ENCODE measurements at places on chromosomes 12 and 14. TPM values are rescaled to one million over a fixed set of nuclear protein-coding genes. Genes with fewer than 3 reads are reported as not detected.

Gene RERGL
- total RNA-seq = 9.0 TPM

Gene HHIPL1
- 10.0 TPM for total RNA-seq

Gene SNAPC1
- total RNA-seq = 8.6 TPM

Gene CMTM5
- total RNA-seq = not detected

Gene RIPK3
- total RNA-seq = 17.9 TPM

Gene HOXC4
- total RNA-seq = 1.2 TPM

Gene CLIP1
- 180 TPM for total RNA-seq

- no peaks in the 10 kb centered on the region for H3K4me1 ChIP-seq
- H3K4me3 ChIP-seq = no peak overlapping the region
- no peaks in the 10 kb centered on the region for H3K36me3 ChIP-seq
- DNase-seq = no peak
- no peak overlapping the region for H3K27ac ChIP-seq
- no peaks in the 10 kb centered on the region for H3K27me3 ChIP-seq
Measured at GRCh38 chr14:106228541-106229158, 702.3 kb downstream of the TMEM121 start.

DNA sequence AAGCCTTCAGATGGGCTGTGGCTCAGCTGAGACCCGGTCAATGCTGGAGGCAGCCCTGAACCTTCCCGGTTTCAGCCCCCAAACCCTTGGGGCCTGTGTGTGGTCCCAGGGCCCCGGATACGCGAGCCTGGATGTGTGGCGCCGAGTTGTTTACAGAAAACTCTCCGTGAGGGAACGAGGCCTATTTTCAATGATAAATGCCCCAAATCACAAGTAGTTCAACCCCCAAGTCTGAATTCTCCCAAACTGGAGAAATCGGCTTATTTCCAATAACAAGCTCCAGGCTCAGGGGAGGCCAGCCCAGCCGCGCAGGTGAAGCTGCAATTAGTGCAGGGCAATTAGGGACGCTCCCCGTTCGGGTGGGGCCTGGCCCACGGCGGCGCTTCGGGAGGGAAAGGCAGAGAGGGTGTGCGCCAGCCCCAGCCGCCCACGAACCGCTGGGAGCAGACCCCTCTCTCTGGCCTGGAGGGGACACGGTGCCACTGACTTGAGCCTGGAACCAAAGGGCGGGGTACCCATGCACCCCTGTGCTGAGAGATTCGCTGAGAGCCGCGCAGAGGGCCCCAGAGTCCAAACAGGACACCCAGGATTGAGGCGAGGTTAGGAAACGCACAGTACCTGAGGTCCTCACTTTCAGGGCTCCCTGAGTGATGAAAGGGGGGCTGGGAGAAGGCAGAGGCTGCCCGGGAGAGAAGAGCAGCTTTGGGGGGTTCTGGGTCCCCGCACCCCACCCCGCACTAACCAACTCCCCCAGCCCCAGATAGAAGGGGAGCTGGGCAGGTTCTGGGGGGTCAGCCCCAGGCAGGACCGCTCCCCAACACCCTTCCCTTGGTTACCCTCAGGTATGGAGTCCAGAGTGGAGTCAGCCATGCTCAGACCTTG, 14.2 kb upstream of the ANKRD9 start:
- H3K27ac ChIP-seq = peak overlapping the region; percentile 13
- peak overlapping the region; percentile 76 for H3K4me3 ChIP-seq
- H3K27me3 ChIP-seq = no peaks in the 10 kb centered on the region
- no peak for DNase-seq

DNA sequence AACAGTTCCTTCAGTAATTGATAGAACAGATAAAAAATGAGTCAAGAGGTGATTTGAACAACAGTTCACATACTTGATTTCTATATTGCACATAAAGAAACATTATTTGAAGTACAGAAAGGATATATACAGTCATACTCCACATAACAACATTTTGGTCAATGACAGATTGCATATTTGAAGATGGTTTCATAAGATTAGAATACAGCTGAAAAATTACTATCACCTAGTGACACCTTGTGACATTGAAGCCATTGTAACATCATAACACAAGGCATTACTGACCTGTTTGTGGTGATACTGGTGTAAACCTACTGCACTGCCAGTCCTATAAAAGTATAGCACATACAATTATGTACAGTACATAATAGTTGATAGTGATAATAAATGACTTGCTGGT, 43.1 kb upstream of the ABCC9 start:
- no peak overlapping the region for H3K27ac ChIP-seq
- H3K4me3 ChIP-seq = no peak overlapping the region
- DNase-seq = no peak
- H3K36me3 ChIP-seq = no peaks in the 10 kb centered on the region
- peaks cover 11% of the 10 kb centered on the region for H3K4me1 ChIP-seq

- no peak overlapping the region for H3K27ac ChIP-seq
- peaks cover 16% of the 10 kb centered on the region for H3K4me1 ChIP-seq
- H3K4me3 ChIP-seq = no peak overlapping the region
- no peak for DNase-seq
- no peaks in the 10 kb centered on the region for H3K27me3 ChIP-seq
- H3K36me3 ChIP-seq = no peaks in the 10 kb centered on the region
Measured at GRCh38 chr14:72503696-72504368, 390.1 kb downstream of the DPF3 start.

GRCh38 chr12:97645726-97646125, 183.1 kb downstream of the RMST start:
- DNase-seq = no peak
- no peak overlapping the region for H3K4me3 ChIP-seq
- H3K27me3 ChIP-seq = no peaks in the 10 kb centered on the region
- H3K36me3 ChIP-seq = no peaks in the 10 kb centered on the region
- H3K27ac ChIP-seq = no peak overlapping the region

- H3K27me3 ChIP-seq = no peaks in the 10 kb centered on the region
- no peaks in the 10 kb centered on the region for H3K4me1 ChIP-seq
- H3K36me3 ChIP-seq = no peaks in the 10 kb centered on the region
Measured at GRCh38 chr12:1552171-1552570, 42.2 kb downstream of the FBXL14 start.

DNA sequence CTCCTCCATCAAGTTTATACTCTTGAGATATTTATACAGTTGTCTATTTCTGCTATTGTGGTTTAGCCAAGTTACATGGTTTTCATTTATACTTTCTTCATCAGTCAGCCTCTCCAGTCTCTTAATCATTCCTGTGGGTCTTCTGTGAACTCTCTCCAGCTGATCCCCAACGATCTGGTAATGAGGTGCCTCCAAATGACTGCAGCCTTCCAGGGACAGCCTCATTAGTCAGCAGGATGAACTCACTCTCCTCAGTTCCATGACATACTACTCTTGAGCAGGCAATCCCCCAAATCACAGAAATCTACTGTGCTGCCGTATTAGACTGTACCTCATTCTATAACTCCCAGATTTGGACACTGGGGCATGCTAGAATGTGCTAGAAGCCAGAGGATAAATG, 15.3 kb downstream of the AREL1 start:
- peaks cover 2% of the 10 kb centered on the region for H3K4me1 ChIP-seq
- no peaks in the 10 kb centered on the region for H3K27me3 ChIP-seq
- H3K36me3 ChIP-seq = no peaks in the 10 kb centered on the region
- H3K4me3 ChIP-seq = no peak overlapping the region
- H3K27ac ChIP-seq = no peak overlapping the region

- no peaks in the 10 kb centered on the region for H3K27me3 ChIP-seq
- H3K4me1 ChIP-seq = no peaks in the 10 kb centered on the region
- H3K27ac ChIP-seq = no peak overlapping the region
Measured at GRCh38 chr12:17062267-17063036, 456.5 kb upstream of the LMO3 start.

- H3K4me1 ChIP-seq = no peaks in the 10 kb centered on the region
- H3K4me3 ChIP-seq = no peak overlapping the region
- no peaks in the 10 kb centered on the region for H3K27me3 ChIP-seq
- no peak for DNase-seq
Measured at GRCh38 chr12:49932023-49932422, 18.5 kb upstream of the AQP2 start.

GRCh38 chr14:96739200-96739910, 57.8 kb upstream of the VRK1 start:
- H3K27ac ChIP-seq = no peak overlapping the region
- peaks cover 9% of the 10 kb centered on the region for H3K4me1 ChIP-seq
- H3K36me3 ChIP-seq = no peaks in the 10 kb centered on the region
- DNase-seq = no peak
- no peak overlapping the region for H3K4me3 ChIP-seq
- H3K27me3 ChIP-seq = peaks cover 9% of the 10 kb centered on the region

DNA sequence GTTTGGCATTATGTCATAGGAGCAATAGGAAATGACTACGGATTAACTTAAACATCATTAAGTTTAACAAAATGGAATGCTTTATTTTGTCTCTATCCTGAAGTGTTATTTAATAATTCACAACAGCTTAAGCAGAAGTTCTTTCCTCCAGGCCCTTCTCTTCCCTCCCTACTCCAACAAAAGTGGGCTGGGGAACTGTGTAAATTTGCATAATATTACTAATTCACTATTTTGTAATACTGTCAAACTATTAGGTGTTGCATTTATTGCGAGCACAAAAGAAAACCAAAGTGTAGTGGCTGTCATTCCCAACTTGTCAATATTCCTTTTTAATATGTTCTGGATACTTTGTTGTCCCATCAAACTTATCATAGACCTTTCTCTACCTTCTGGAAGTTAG, 69.8 kb downstream of the ATG14 start:
- H3K4me3 ChIP-seq = no peak overlapping the region
- no peak for DNase-seq
- no peaks in the 10 kb centered on the region for H3K4me1 ChIP-seq
- no peaks in the 10 kb centered on the region for H3K36me3 ChIP-seq
- H3K27ac ChIP-seq = no peak overlapping the region

DNA sequence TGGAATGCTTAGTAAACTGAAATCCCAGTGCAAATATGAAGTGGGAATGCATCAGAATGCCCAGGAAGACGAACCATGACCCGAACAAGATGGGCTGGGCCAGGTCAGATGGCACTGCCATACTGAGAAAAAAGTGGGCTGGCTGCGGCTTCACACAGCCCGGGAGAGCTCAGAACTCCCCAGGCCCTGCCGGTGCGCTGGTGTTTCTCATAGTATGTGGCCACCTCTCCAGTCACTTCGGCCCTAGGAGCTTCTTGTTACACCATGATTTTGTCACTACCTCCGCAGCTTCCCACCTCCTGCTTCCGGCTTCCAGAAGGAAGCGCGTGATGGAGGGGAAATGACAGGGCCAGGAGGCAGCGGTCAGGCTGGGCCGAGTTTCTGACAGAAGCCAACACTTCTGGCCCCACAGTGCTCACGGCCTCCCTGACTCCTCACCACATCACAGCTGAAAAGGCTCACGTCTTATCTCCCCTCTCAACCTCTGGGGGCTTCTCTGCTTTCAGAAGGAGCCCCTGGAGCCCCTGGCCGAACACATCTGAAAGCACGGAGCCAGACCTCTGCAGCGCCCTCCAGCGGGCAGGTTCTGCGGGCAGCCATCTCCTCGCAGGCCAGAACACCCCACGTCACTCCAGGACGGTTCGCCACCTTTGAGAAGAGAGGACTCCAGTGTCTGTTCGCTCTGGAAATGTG, 30.7 kb downstream of the DAD1 start:
- DNase-seq = no peak
- H3K4me1 ChIP-seq = peaks cover 4% of the 10 kb centered on the region
- H3K4me3 ChIP-seq = no peak overlapping the region
- no peaks in the 10 kb centered on the region for H3K36me3 ChIP-seq

GRCh38 chr12:124292385-124292784, 2.5 kb upstream of the RFLNA start:
- H3K36me3 ChIP-seq = no peaks in the 10 kb centered on the region
- H3K4me3 ChIP-seq = no peak overlapping the region
- H3K4me1 ChIP-seq = peaks cover 24% of the 10 kb centered on the region
- no peaks in the 10 kb centered on the region for H3K27me3 ChIP-seq

- peaks cover 19% of the 10 kb centered on the region for H3K36me3 ChIP-seq
- no peak overlapping the region for H3K4me3 ChIP-seq
- H3K4me1 ChIP-seq = peaks cover 9% of the 10 kb centered on the region
- no peaks in the 10 kb centered on the region for H3K27me3 ChIP-seq
- no peak for DNase-seq
Measured at GRCh38 chr14:75132382-75133086, 5.7 kb upstream of the NEK9 start.

- no peaks in the 10 kb centered on the region for H3K36me3 ChIP-seq
- H3K27ac ChIP-seq = no peak overlapping the region
- H3K27me3 ChIP-seq = no peaks in the 10 kb centered on the region
- H3K4me1 ChIP-seq = peaks cover 8% of the 10 kb centered on the region
- H3K4me3 ChIP-seq = peak overlapping the region; percentile 61
Measured at GRCh38 chr12:52690351-52691075, 10.3 kb upstream of the KRT1 start.

- H3K36me3 ChIP-seq = no peaks in the 10 kb centered on the region
- no peak overlapping the region for H3K27ac ChIP-seq
- H3K27me3 ChIP-seq = no peaks in the 10 kb centered on the region
- H3K4me3 ChIP-seq = no peak overlapping the region
- no peaks in the 10 kb centered on the region for H3K4me1 ChIP-seq
- DNase-seq = no peak
Measured at GRCh38 chr12:28973491-28973890, 175.6 kb upstream of the FAR2 start.

GRCh38 chr12:120981407-120981941, 3.1 kb downstream of the HNF1A start:
- no peak overlapping the region for H3K27ac ChIP-seq
- no peak for DNase-seq
- no peaks in the 10 kb centered on the region for H3K36me3 ChIP-seq
- H3K27me3 ChIP-seq = no peaks in the 10 kb centered on the region

DNA sequence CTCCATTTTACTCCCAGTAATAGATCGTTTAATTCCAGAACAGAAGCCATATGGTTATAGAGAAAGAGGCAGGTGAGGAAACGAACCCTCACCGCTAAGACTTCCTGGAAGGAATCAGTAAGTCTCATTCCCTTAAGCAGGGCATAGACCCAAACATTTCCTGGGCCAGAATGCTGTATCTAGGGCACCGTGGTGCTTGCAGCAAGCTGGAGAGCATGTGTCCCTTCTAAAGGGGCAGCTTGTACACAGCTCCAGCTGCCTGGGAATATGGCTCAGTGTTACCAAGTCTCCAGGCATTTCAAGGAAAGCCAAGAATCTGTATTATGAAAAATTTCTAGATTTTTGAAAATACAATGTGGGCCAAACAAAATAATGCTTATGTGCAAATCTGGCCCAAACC, 73.4 kb downstream of the PPM1H start:
- no peaks in the 10 kb centered on the region for H3K36me3 ChIP-seq
- peak overlapping the region; percentile 41 for H3K4me3 ChIP-seq
- H3K27ac ChIP-seq = peak overlapping the region; percentile 32
- DNase-seq = no peak
- H3K27me3 ChIP-seq = no peaks in the 10 kb centered on the region

- no peak for DNase-seq
- H3K27me3 ChIP-seq = no peaks in the 10 kb centered on the region
- no peaks in the 10 kb centered on the region for H3K4me1 ChIP-seq
- peaks cover 92% of the 10 kb centered on the region for H3K36me3 ChIP-seq
- H3K27ac ChIP-seq = no peak overlapping the region
Measured at GRCh38 chr14:94051115-94051514, 25.0 kb downstream of the OTUB2 start.

DNA sequence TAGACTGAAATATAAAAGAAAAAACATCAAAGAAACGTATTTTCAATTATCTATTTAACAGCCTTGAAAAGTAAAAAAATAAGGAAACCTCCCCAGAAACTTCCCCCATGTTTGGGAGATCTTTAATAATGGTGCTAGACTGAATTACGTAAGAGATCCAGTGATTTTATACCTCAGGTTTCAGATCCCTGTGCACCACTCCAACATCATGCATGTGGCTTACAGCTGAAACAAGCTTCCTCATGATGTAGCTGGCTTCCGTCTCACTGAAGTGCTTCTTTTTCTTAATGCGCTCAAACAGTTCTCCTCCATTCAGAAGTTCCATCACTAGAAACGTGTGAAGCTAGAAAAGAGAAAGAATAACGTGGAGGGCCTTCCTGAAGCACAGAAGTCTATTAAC, 78.0 kb upstream of the TTC7B start:
- H3K4me3 ChIP-seq = no peak overlapping the region
- no peaks in the 10 kb centered on the region for H3K36me3 ChIP-seq
- no peaks in the 10 kb centered on the region for H3K27me3 ChIP-seq
